ENCODE measurements at places on chromosomes 12 and 14. TPM values are rescaled to one million over a fixed set of nuclear protein-coding genes. Genes with fewer than 3 reads are reported as not detected.

BDKRB2 gene
- total RNA-seq, result 0.89 TPM

AQP6 gene
- not detected for total RNA-seq

GRCh38 chr12:47888153-47888819 is 16.5 kb downstream of the VDR start:
- no peak for DNase-seq

DNA sequence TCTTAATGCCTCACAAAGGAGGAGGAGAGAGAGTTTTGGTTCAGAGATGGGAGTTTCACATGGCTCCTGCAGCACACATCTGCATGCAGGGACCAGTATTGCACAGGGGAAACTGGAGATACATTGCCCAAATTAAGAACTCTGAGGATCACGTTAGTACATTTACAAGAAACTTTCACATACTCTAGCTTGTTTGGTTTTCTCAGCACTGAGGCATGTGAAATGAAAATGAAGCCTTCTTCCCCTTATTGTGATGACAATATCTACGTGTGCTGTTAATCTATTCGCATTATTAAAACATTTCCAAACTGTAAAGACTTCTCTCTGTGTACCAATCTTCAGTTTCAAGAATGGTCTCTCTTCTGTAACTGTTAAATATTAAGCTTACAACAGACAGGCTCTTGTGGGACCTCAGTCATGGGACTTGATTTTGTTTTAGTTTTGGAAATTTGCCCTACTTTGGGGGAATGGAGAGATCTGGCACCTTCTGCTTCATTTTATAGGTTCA is 124.7 kb downstream of the DAAM1 start:
- DNase-seq, result no peak

GRCh38 chr14:92938890-92939671 is 16.1 kb downstream of the CHGA start:
- DNase-seq, result no peak

All from A172 (cell line).